ENCODE measurements at places on chromosomes 4 and X.

DNA sequence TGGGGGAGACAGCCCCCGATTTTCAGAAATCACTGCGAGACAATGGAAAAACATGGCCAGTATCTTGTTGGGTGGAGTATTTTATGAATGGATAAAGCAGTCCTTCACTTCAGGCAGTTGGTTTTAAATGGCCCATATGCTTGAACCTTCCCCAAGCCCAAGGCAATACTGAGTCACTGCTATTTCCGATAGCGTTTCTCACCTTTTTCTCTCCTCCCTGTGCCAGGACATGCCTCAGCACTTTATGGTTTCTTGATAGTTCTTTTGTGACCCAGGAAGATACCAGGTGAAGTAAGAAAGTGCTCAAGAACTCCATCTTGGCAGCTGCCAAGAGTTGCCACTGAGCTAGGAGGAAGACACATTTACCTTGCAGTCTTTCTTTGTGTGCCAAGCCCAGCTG is 26.8 kb upstream of the ESX1 start:
- no peak for DNase-seq

DNA sequence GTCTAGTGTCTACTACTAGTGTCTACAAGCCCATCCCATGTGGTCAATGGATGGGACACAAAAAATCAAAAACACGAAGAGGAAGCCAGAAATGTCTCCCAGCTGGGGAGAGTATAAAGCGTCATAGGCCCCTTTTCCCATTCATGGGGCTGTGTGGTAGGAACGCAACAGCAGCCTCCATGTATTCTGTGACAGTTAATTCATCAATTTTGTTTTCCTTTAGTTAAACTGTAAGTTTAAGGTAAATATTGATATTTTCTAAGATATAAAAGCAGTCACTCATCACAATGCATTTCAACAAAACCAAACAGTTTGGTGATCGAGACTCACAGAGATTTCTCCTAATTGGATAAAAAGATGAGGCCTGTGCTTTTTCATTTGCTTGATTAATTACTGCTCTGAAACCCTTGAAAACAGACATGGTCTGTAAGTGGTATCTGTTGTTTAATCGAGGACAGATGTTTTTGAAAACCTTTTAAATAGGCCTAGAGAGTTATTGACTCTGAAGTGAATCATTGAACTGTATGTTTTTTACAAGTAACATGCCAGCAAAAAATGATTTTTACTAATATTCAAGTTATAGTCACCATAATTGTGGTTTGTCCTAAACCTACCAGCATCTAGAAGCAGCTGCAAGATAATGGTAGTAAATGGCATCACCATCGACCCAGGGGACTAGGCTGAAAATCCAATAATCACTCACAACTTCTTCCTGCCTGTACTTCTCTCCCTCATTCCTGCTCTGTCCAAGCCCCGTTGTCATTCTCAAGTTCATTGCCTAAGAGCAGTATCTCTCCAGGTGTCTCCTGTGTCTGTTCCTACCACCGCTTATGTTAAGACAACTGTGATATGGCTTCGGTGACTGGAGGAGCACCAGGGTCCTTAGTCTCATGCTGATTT is 87.7 kb upstream of the SHISA3 start:
- DNase-seq, result no peak

- DNase-seq, result no peak
Observed at GRCh38 chr4:108922191-108922590, 159.3 kb upstream of the ETNPPL start.

DNA sequence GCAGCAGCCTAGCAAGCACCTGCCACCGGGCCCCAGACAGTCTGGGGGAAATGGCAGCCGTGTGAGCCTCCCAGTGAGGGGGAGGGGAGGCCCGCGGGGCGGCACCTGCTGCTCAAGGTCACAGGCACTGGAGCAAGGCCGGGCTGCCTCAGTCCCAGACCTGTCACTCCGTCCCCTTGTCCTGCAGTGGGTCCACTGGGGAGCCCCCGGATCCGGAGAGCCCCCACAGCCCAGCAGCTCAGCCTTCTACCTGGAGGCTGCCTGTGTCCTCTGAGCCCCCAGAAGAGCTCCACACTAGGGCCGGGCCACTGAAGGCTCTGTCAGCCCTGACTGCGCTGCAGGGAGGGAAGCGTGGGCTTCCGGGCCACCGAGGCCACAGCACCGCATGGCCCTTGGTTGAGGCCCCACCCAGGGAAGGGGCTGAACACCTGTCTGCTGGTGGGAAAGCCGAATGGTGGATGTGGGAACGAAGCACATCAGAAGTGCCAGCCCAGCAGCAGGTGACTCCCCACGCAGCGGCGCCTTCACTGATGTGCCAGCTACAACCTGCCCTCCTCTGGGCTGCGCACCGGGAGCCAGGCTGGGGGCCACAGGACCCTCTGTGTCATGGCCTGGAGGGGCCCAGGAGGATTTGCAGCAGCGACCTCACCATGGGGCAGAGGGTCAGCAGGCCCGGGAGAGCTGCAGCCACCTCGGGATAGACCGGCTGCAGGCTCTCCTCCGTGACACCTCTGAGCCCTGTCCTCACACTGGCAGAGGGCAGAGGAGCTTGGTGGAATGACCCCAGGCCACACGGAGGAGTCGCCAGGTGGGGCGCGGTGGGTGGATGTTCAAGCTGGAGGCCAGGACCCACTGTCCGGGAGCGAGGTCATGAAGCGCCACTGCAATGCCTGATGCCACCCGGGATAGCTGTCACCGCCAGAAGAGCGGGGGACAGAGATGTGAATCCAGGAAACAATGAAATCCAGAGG is 35.0 kb upstream of the MXD4 start:
- no peak for DNase-seq

- DNase-seq, result no peak
Observed at GRCh38 chrX:118212817-118213183, 96.2 kb upstream of the KLHL13 start.

DNA sequence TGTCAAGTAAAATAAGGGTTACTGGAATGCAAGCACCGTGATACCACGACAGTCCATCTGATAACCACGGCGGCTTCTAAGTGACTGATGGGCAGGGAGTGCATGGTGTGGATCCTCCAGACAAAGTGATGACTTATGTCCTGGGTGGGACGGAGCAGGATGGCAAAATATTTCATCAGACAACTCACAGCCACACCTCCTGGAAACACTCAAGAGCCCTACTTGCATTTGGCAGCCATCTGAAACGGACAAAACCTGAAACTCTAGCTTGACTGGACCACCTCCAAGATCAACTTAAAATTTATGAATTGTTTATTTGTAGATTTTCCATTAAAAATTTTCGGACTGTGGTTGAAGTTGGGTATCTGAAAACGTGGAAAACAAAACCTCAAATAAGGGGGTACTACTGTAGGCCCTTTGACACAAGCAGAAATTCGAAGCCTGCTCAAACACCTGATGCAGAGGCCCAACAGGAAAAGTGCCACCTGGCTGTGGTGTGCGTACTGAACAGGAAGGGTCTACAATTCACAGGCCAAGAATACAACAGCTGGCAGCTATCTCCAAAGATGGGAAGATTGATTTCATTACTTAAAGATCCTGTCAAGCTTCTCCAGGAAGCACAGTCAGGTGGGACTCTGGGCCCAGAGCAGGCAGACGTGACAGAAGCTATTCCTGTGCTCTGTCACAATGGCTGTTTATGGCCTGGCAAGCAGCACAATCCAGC is 26.0 kb downstream of the LRIT3 start:
- no peak for DNase-seq
